ENCODE measurements at places on chromosomes 13 and 19.

- DNase-seq, result peak; percentile 68
Observed at GRCh38 chr13:33296793-33297425, 11.4 kb upstream of the STARD13 start.

- DNase-seq, result no peak
Observed at GRCh38 chr19:47176627-47177090, 46.0 kb downstream of the SAE1 start.

GRCh38 chr19:14265290-14266036, 59.5 kb upstream of the ADGRL1 start:
- DNase-seq, result no peak

DNA sequence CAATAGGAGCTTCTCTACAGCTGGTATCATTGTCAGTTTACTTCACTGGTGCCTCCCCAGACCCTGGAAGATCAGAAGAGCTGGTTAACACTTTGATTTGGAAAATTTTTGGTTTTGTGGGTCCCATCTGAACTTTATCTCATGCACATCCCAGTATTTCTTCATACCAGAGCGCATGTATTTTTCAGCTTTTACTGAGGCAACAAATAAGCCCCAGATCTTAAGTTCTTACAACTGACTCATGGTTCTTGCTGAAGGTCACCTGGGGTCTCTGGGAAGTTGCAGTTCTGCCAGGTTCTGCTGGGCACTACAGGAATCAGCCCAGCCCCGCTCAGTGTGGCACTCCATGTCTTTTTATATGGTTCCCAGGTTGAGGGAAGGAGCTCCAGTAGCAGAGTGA, 1249.9 kb downstream of the EFNB2 start:
- no peak for DNase-seq

GRCh38 chr13:93227878-93228642, 1.5 kb downstream of the GPC6 start:
- DNase-seq, result peak; percentile 17

GRCh38 chr19:10389863-10390262, 9.5 kb upstream of the TYK2 start:
- peak; percentile 63 for DNase-seq

GRCh38 chr19:54029930-54030490, 33.7 kb downstream of the VSTM1 start:
- peak; percentile 83 for DNase-seq

- no peak for DNase-seq
Observed at GRCh38 chr13:110089815-110090214, 217.1 kb downstream of the COL4A1 start.

- no peak for DNase-seq
Observed at GRCh38 chr19:2252797-2253105, 3.5 kb downstream of the JSRP1 start.

DNA sequence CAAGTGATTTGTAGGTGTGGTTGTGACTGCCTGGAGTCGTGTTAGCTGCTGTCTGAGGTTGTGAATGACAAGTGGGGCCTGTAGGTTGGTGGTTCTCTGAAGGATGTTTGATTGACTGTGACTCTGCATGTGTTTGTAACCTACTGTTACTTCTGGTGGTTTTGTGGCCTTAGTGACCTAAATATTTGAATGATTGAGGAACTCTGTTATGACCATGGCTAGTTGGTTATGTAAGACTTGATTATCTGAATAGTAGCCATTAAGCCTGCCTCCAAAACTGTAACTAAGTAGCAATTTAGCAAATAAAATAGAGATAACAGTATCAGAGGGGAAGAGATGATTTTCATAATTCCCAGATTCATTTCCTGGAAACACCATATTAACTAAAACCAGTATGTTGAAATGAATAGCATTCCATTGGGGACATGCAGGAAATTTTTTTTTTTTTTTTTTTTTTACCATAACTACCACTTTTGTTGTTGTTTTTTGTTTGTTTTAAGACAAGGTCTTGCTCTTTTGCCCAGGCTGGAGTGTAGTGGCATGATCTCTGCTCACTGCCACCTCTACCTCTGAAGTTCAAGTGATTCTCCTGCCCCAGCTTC, 865 bp downstream of the ZNF382 start:
- DNase-seq, result peak; percentile 58

GRCh38 chr19:30722186-30722585, 350.0 kb downstream of the ZNF536 start:
- DNase-seq, result no peak

GRCh38 chr19:48451624-48452023, 3.8 kb upstream of the KCNJ14 start:
- DNase-seq, result no peak

- DNase-seq, result no peak
Observed at GRCh38 chr19:30528919-30529318, 156.7 kb downstream of the ZNF536 start.

GRCh38 chr19:11931051-11931450, 6.1 kb downstream of the ZNF700 start:
- no peak for DNase-seq

- DNase-seq, result peak; percentile 18
Observed at GRCh38 chr13:109804654-109805053, 18.3 kb upstream of the IRS2 start.

DNA sequence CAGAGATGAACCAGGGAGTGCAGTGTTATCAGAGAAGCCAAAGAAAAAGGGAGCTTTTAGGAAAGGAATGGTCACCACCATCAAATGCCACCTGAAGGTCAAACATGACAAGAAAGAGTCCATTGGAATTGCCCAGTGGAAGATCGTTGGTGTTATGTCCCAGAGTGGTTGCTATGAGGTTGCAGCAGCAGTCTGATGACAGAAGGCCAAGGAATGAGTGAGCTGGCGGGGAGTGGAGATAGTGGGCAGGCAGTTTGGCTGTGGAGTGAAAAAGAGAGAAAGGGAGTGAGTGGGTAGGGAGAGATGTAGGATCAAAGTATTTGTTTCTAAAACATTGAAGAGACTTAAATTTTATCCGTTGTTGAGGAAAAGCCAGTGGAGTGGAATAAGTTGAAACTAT, 117.4 kb upstream of the WASF3 start:
- DNase-seq, result no peak

DNA sequence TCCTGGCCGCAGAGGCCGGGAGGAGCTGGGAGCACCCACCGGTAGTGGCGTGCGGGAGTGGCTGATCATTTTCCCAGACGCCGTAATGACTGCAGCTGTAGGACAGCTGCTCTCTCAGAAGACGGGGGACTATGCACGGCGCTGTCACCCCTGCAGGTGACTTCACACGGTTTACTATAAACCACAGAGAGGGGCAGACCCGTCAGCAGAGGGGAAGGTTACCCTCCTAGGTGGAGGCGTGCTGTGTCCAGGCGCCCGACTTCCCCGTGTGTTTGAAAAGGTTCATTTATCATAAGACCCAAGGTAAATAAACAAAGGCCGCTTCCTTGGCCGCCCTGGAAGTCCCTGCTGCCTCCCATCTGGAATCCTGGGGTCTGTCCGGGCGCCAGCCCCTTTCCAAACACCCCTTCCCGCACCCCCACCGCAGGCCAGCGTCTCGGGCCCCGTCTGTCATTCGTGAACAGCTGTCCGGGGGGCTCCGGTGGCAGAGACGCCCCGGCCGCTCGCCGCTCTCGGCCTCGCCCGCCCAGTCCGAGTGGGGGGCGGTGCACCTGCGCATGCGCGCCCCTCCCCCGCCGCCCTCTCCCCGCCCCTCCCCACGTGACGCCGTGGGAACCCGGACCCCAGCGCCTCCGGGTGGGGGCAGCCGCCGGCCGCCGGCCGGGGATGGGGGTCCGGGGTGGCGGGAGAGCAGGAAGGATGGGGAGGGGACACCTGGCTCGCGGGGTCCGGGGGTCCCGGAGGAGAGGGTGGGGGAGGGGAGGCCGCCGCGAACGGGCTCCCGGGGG, 915 bp downstream of the SHC2 start:
- DNase-seq, result peak; percentile 31

GRCh38 chr13:88303605-88304004, 632.4 kb downstream of the SLITRK5 start:
- DNase-seq, result peak; percentile 4

Measured in hematopoietic multipotent progenitor cell treated with erythropoietin and hydrocortisone succinate and interleukin-3 and kit ligand, for 6 days (in vitro differentiated cells).